Type B pancreatic cell (in vitro differentiated cells): ENCODE measurements at places on chromosomes 6 and 20. TPM values are rescaled to one million over a fixed set of nuclear protein-coding genes. Genes with fewer than 3 reads are reported as not detected.

DNA sequence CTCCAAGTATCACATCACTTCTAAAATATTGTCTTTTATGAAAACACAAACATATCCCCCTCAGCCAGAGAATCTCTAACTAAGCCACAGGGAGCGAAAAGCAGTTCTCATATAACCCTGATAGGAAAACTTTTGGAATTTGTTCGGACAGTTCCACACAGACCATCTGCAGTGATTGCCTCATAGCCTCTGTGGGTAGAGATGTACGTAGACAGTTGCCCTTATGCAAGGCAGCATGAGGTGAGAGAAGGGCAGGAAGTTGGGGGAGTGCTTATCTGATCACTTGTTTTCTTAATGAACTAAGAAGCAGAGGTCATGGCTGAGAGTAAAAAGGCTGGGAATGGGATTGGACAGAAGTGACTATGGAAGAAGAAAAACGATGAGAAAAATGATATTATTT is 39.6 kb downstream of the SLC23A2 start:
- no peaks in the 10 kb centered on the region for H3K27me3 ChIP-seq
- H3K36me3 ChIP-seq, result peaks cover 3% of the 10 kb centered on the region
- H3K4me3 ChIP-seq, result no peak overlapping the region
- H3K27ac ChIP-seq, result no peak overlapping the region
- no peak for DNase-seq

GRCh38 chr6:14875481-14876063 is 370.3 kb upstream of the JARID2 start:
- H3K27me3 ChIP-seq, result no peaks in the 10 kb centered on the region
- H3K27ac ChIP-seq, result no peak overlapping the region
- no peak for DNase-seq
- peaks cover 23% of the 10 kb centered on the region for H3K4me1 ChIP-seq
- no peak overlapping the region for H3K4me3 ChIP-seq

GRCh38 chr20:17641993-17642392 is 40.0 kb downstream of the RRBP1 start:
- peaks cover 4% of the 10 kb centered on the region for H3K36me3 ChIP-seq
- H3K27ac ChIP-seq, result no peak overlapping the region
- H3K27me3 ChIP-seq, result no peaks in the 10 kb centered on the region
- H3K4me1 ChIP-seq, result peaks cover 31% of the 10 kb centered on the region
- no peak for DNase-seq
- H3K4me3 ChIP-seq, result no peak overlapping the region

- no peaks in the 10 kb centered on the region for H3K4me1 ChIP-seq
- DNase-seq, result no peak
- no peak overlapping the region for H3K4me3 ChIP-seq
- no peak overlapping the region for H3K27ac ChIP-seq
- peaks cover 13% of the 10 kb centered on the region for H3K27me3 ChIP-seq
These were observed 296.0 kb downstream of the ADGRG6 start for GRCh38 chr6:142597836-142598235.

- peak overlapping the region; percentile 61 for H3K4me3 ChIP-seq
- DNase-seq, result peak; percentile 37
- peak overlapping the region; percentile 75 for H3K27ac ChIP-seq
- H3K36me3 ChIP-seq, result no peaks in the 10 kb centered on the region
- H3K27me3 ChIP-seq, result peaks cover 97% of the 10 kb centered on the region
These were observed 2.3 kb upstream of the NKX2-2 start for GRCh38 chr20:21516180-21516567.

GRCh38 chr20:48667481-48667880 is 160.3 kb downstream of the PREX1 start:
- H3K4me1 ChIP-seq, result peaks cover 8% of the 10 kb centered on the region
- H3K4me3 ChIP-seq, result no peak overlapping the region
- DNase-seq, result no peak
- no peak overlapping the region for H3K27ac ChIP-seq
- H3K36me3 ChIP-seq, result no peaks in the 10 kb centered on the region
- H3K27me3 ChIP-seq, result peaks cover 10% of the 10 kb centered on the region

- DNase-seq, result no peak
- H3K27me3 ChIP-seq, result peaks cover 10% of the 10 kb centered on the region
- no peak overlapping the region for H3K27ac ChIP-seq
- no peaks in the 10 kb centered on the region for H3K36me3 ChIP-seq
These were observed 8.8 kb upstream of the CD83 start for GRCh38 chr6:14108571-14109410.

DNA sequence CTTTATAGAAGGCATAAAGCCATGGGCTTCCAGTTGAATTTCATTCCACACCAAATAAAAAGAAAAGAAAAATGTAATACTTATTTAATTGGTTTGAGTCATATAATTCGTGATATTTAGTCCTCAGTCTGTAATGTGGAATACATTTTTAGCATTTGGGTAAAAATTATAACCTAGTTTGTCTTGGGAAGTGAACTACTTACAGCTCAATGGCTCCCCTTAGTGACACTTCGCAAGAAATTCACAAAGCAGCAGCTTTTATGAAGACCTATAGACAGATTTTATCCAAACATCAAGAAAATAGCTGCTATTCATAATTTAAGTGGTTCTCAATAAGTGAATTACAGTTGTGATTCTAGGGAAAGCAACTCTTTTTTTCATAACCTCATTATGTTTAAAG is 72.1 kb downstream of the RSPO3 start:
- no peaks in the 10 kb centered on the region for H3K27me3 ChIP-seq
- no peak overlapping the region for H3K27ac ChIP-seq
- no peaks in the 10 kb centered on the region for H3K4me1 ChIP-seq
- no peak overlapping the region for H3K4me3 ChIP-seq
- no peak for DNase-seq

GRCh38 chr6:119122336-119122735 is 43.9 kb upstream of the FAM184A start:
- peaks cover 3% of the 10 kb centered on the region for H3K36me3 ChIP-seq
- H3K27ac ChIP-seq, result no peak overlapping the region
- H3K4me3 ChIP-seq, result no peak overlapping the region
- H3K27me3 ChIP-seq, result peaks cover 10% of the 10 kb centered on the region
- no peaks in the 10 kb centered on the region for H3K4me1 ChIP-seq

GRCh38 chr6:136992113-136992512 is 52.7 kb downstream of the IL20RA start:
- no peaks in the 10 kb centered on the region for H3K36me3 ChIP-seq
- no peak overlapping the region for H3K4me3 ChIP-seq
- no peak overlapping the region for H3K27ac ChIP-seq
- DNase-seq, result no peak

DNA sequence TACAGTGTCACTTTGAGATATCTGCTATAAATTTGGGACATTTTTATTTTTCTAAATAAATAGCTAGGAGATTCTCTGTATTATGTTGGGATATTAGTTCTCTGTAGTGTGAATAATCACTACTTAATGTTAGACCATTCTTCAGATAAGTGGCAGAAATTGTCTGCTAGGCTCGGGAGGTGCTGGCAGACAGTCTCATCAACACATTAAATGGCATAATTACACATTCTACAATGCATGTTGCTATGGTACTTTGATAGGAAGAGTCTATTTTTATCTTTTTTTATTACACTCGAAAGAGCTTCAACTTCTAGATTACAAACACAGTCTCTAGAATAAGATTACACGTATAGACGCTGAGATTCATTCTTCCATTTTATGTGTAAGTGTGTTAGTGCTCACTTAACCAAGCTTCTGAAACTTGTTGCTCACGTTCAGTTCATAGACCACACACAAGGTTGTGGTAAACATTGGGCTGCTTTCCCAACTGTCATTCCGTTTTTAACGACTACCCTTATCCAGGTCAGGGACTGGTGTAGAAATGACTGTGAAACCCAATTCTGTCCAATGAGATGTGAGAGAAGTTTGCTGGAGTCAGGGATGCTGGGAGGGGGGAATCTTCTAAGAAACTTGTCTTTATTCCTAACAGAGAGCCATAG is 78.6 kb downstream of the TPBG start:
- no peak overlapping the region for H3K27ac ChIP-seq
- DNase-seq, result no peak
- no peak overlapping the region for H3K4me3 ChIP-seq

GRCh38 chr6:102023977-102024657 is 630.6 kb downstream of the GRIK2 start:
- no peak overlapping the region for H3K4me3 ChIP-seq
- no peak for DNase-seq
- H3K27me3 ChIP-seq, result no peaks in the 10 kb centered on the region
- no peak overlapping the region for H3K27ac ChIP-seq
- H3K36me3 ChIP-seq, result no peaks in the 10 kb centered on the region
- peaks cover 3% of the 10 kb centered on the region for H3K4me1 ChIP-seq

GRCh38 chr6:167546611-167547327 is 221.9 kb downstream of the TTLL2 start:
- no peak for DNase-seq
- H3K4me3 ChIP-seq, result no peak overlapping the region
- no peaks in the 10 kb centered on the region for H3K4me1 ChIP-seq
- no peaks in the 10 kb centered on the region for H3K36me3 ChIP-seq
- H3K27me3 ChIP-seq, result no peaks in the 10 kb centered on the region
- H3K27ac ChIP-seq, result no peak overlapping the region

- no peaks in the 10 kb centered on the region for H3K36me3 ChIP-seq
- peaks cover 9% of the 10 kb centered on the region for H3K4me1 ChIP-seq
- no peaks in the 10 kb centered on the region for H3K27me3 ChIP-seq
- no peak for DNase-seq
- H3K4me3 ChIP-seq, result no peak overlapping the region
- no peak overlapping the region for H3K27ac ChIP-seq
These were observed 102.8 kb downstream of the PXDC1 start for GRCh38 chr6:3648724-3649123.

- DNase-seq, result no peak
- peaks cover 9% of the 10 kb centered on the region for H3K36me3 ChIP-seq
- H3K27me3 ChIP-seq, result no peaks in the 10 kb centered on the region
- no peak overlapping the region for H3K27ac ChIP-seq
- H3K4me1 ChIP-seq, result peaks cover 31% of the 10 kb centered on the region
These were observed 40.8 kb downstream of the CHD6 start for GRCh38 chr20:41577129-41578009.

- H3K4me1 ChIP-seq, result peaks cover 18% of the 10 kb centered on the region
- peak overlapping the region; percentile 40 for H3K27ac ChIP-seq
- H3K4me3 ChIP-seq, result peak overlapping the region; percentile 50
- no peak for DNase-seq
- H3K36me3 ChIP-seq, result peaks cover 4% of the 10 kb centered on the region
- H3K27me3 ChIP-seq, result no peaks in the 10 kb centered on the region
These were observed 2.4 kb upstream of the AHCY start for GRCh38 chr20:34305333-34306230.

DNA sequence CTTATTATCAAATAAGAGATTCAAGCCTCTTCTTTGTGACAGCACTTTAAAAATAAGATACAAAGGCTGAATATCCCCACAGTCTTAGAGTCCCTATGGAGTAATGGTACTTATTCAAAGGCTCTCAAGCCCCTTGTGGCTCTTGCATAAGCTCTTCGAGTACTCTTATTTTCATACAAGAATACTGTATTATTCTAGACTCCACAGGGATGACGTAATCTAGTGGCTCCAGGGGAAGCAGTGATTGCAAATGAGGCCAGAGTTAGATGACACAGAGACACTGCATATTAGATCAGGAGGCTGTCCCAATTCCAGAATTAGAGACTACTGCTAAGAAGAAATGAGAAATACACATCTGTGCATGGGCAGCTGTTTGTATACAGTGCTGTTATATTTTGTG is 1195.9 kb upstream of the MAP3K7 start:
- no peak overlapping the region for H3K27ac ChIP-seq
- H3K4me1 ChIP-seq, result no peaks in the 10 kb centered on the region
- DNase-seq, result no peak
- no peaks in the 10 kb centered on the region for H3K36me3 ChIP-seq
- no peaks in the 10 kb centered on the region for H3K27me3 ChIP-seq
- H3K4me3 ChIP-seq, result no peak overlapping the region

DNA sequence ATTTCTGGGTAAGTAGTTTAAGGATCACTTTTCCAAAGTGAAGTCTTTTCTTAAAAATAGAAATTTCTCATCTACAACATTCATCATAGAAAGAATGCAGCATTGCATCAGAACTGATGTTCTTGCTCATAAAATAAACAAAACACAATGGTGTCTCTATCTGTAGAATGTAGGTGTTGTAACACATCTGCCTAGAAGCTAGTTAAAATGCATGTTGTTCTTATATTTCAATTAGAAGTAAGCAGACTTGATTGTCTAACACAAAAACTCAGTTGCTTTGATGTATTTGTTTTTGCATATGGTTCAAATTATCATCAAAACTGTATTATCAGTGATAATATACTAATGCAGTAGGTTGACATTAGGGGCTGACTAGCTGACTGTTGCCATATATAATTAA is 654.7 kb upstream of the FLRT3 start:
- no peak for DNase-seq
- H3K4me3 ChIP-seq, result no peak overlapping the region
- peaks cover 30% of the 10 kb centered on the region for H3K4me1 ChIP-seq
- no peak overlapping the region for H3K27ac ChIP-seq

DNA sequence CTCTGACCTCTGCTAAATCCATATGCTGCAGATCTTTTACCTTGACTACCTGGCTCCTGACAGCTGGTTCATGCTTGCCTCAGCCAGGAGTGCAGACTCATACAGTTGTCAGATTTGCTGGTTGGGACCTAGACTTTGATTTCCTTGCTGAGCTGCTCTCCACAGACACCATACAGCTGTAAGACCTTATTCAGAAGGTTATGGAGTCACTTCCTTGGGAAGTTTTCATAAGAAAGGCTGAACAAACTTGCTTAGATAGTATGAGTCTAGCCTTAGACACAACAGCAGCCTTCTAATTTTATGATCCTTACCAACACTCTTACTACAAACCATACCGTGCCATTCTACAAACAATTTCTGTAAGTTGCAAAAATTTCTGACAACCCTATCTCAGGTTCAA is 102.9 kb downstream of the EDN1 start:
- no peak overlapping the region for H3K4me3 ChIP-seq
- no peak for DNase-seq
- H3K27ac ChIP-seq, result no peak overlapping the region
- H3K27me3 ChIP-seq, result no peaks in the 10 kb centered on the region
- H3K4me1 ChIP-seq, result no peaks in the 10 kb centered on the region

GRCh38 chr6:6856538-6857523 is 250.9 kb upstream of the RREB1 start:
- peaks cover 15% of the 10 kb centered on the region for H3K4me1 ChIP-seq
- H3K4me3 ChIP-seq, result peak overlapping the region; percentile 63
- H3K36me3 ChIP-seq, result no peaks in the 10 kb centered on the region
- peak overlapping the region; percentile 83 for H3K27ac ChIP-seq
- no peak for DNase-seq

The GOPC gene
- 32.8 and 34.5 TPM in 2 replicates for total RNA-seq

The MYLK4 gene
- total RNA-seq, result 0.29 and 0.65 TPM in 2 replicates

The STMND1 gene
- total RNA-seq, result 0.43 and 2.2 TPM in 2 replicates

The RAET1G gene
- 0.53 and 2.1 TPM in 2 replicates for total RNA-seq

The RBPJL gene
- total RNA-seq, result not detected in 2 replicates

The ENPP1 gene
- total RNA-seq, result 12.9 and 13.4 TPM in 2 replicates

The XPO5 gene
- 39.2 and 61.1 TPM in 2 replicates for total RNA-seq

The PPP1R14C gene
- 12.6 and 19.2 TPM in 2 replicates for total RNA-seq
